COR-L47 (cell line): ENCODE measurements at places on chromosomes 2 and 18.

- no peak for DNase-seq
Measured at GRCh38 chr18:80202264-80202998, 44.9 kb downstream of the PARD6G start.

DNA sequence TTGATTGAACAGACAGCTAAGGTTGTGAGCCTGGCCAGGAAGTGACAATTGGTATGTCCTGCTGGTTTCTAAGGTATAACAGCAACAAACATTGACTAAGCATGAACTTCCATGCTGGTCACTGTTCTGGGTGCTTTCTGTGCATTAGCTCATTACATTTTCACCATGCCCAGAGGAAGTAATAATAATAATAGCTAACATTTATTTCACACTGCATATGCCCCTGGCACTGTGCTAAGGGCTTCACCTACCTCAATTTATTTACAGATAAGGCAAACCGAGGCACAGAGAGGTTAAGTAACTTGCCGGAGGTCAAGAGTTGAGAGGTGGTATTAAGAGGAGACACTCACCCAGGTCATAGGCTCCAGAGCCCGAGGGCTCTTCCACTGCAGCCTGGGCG lies 113.6 kb downstream of the PDCL3 start:
- no peak for DNase-seq

- DNase-seq = no peak
Measured at GRCh38 chr2:48528431-48528830, 1.5 kb upstream of the STON1 start.

DNA sequence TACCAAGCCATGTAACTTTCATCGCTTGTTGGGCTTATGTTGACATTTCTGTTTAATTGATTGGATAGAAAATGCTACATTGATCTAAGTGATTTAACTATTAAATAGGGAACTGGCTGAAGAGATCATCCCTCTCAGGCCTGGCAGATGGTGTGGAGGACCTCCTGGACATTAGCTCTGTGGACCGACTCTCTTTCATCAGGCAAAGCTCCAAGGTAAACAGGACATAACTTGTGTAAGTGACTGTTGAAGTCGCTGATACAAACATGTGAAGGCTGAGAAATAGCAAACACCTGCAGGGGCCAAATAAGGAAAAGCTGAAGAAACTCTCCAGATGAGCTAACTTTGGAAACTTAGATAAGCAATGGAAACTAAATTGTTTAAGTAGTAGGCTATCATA lies 68.8 kb downstream of the UNC80 start:
- DNase-seq = no peak

DNA sequence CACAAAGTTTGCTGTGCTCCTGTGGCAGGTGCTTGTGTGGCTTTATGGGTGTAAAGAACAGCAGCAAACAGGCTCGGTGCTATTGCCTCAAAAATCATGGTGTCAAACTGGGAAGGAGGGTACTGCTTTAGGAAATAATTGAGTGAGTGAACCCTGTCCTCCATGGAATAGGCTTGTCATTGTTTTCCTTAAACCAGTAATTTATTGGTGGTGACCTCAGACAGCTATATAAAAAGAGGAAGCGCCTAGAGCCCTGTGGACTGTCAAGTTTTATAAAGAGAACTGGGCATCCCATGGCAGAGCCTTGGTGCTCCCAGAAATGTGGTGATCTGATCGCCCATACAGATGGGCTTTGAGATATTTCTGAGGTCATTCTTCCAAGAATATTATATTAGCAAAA lies 4.7 kb upstream of the CXCR4 start:
- no peak for DNase-seq

- DNase-seq = no peak
Measured at GRCh38 chr2:226798422-226799210, 1.0 kb downstream of the IRS1 start.

DNA sequence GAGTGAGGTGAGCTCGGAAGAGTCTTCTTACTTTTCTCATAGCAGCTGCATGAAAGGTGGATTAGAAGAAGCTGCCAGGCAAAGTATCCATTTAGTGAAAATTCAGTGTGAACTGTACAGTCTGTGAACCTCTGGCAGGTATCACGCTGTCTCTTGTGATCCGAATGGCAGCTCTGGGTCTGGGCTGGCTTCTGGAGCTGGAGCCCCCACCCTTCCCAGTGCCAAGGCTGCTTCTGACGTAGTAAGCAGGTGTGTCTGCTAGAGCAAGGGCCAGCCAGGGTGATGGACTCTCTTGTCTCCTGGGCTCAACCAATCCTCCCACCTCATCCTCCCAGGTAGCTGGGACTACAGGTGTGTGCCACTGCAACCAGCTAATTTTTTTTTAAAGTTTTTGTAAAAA lies 14.0 kb upstream of the NTSR2 start:
- DNase-seq = no peak

- DNase-seq = peak; percentile 41
Measured at GRCh38 chr2:182240862-182241371, 185.9 kb downstream of the PDE1A start.

DNA sequence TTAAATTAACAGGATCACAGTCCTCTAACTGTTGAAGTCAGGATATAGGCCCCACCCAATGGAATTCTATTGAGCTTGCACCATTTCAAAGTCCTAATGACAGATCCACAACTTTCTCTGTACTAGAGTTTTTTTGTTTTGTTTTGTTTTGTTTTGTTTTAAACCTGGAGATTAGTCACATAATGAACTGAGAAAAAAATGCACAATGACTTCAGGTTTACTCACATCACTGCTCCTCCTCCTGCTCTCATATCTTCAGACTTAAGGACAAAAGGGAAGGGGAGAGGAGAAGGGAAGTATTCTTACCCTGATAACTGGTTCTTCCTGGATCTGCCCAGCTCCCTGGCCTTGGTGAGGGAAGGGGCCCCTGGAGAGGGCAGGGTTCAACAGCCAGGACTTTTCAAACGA lies 208.2 kb upstream of the EPHA4 start:
- DNase-seq = no peak

GRCh38 chr2:215635788-215636139 lies 199.9 kb upstream of the FN1 start:
- no peak for DNase-seq

- no peak for DNase-seq
Measured at GRCh38 chr18:67733088-67733487, 216.6 kb upstream of the DSEL start.

DNA sequence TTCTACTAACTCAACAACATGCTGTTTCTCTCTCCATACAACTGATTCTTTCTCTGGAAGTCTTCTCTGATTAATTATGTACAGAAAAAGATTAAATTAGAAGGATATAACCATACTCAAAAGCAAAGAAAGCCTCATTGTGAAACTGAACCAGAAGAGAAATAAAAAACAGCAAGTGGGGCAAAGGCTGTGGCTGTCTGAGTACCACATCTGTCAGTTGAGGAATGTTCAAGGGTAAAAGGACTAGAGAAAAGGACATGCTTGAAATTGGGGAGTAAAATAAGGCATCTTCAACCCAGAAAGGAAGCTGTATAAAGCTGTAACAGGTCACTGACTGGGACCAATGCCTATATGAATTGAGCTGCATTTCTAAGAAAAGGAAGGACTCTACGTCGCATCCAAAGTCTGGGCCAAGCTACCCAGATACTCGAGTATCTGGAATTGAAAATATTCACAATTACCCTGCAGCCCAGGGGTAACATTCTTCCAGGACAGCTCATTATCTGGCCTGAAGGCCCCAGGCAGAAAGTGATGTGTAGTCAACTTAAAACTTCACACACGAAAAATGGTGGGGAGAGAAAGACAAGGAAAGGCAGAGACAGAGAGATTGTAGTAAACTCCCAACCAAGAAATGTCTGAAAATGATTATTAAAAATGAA lies 356.0 kb upstream of the GALNT5 start:
- no peak for DNase-seq

- DNase-seq = no peak
Measured at GRCh38 chr18:50096766-50097435, 98.0 kb downstream of the MYO5B start.

- DNase-seq = no peak
Measured at GRCh38 chr2:108936866-108937265, 52.2 kb downstream of the EDAR start.

DNA sequence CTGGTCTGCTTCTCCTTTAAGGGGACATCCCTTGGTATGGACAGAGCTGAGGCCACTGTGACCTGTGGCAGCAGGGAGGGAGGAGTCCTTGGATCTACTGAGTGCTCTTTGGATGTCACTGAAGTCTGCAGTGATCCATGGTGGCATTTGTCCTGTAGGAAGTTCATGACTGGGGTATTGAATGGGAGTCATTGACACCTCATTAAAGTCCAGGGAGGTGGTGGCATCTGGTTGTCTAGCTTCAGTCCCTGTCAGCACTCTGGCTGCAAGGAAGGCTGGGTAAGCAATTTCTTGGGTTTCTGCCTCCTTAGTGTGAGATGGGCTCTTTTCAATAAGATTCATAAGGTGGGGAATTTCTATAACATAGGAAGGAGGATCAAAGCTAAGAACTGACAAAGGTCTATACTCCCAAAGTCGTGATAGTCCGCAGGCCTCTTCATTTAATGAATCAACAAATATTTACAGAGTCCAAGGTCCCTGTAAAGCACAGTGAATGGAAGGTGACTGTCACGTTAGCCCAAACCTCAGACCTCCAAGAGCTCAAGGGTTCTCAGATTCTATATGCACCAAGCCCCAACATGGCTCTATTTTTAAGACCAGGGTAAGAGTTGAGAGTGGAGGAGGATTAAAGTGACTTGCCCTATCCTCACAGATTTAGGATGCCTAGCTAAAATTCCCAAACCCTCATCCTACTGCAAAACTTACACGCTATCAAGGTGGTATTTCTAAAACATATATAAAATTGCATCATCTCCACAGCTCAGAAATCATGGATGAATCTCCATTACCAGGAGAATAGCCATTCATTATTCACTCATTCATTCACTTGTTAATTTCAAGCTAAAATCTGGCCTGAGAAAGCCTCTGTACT lies 40.2 kb downstream of the THNSL2 start:
- no peak for DNase-seq

DNA sequence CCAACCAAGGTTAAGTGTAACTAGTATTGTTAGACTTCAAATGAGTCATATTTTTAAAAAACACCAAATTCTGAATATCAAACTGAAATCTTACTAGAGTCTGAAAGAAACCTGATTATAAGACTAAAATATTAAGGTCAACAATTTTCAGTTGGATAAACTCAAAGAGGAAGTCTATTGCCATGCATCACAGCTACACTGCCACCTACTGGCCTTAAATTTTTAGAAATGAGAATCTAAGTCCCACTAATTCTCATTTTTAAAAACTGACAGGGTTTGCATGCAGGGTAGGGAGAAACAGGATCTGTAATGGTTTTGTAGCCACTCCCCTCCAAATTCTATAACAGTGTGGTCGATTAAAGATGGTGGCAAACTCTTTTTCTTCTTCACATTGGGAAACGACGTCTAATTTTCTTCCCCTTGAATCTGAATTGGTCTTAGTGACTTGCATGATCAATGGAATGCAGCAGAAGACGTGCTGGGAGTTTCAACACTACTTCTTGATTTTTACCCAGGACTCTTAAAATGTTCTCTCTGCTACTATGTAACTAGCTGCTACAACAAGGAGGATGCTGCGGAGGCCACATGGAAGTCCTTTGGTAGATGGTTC lies 176.1 kb upstream of the SESTD1 start:
- DNase-seq = peak; percentile 4

DNA sequence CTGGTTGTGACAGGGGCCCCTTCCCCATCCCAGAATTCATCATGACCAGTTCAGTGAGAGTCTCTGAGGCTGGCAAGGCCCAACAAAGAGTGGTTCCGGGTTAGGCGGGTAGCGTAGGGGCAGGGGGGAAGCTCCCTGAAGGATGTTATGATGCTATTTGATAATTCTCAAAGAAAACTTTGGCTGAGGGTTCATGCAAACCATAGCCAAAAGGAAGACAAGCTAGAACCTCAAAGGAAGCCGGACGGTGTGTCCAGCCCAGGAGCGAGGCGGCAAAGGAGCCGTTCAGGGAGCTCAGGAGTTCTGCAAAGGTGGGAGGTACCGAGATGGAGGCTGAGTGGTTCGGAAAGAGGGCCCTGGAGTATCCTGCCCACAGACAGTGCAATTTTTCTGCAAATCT lies 226.8 kb upstream of the RAB6C start:
- no peak for DNase-seq

- no peak for DNase-seq
Measured at GRCh38 chr18:987325-988186, 82.9 kb downstream of the ADCYAP1 start.

DNA sequence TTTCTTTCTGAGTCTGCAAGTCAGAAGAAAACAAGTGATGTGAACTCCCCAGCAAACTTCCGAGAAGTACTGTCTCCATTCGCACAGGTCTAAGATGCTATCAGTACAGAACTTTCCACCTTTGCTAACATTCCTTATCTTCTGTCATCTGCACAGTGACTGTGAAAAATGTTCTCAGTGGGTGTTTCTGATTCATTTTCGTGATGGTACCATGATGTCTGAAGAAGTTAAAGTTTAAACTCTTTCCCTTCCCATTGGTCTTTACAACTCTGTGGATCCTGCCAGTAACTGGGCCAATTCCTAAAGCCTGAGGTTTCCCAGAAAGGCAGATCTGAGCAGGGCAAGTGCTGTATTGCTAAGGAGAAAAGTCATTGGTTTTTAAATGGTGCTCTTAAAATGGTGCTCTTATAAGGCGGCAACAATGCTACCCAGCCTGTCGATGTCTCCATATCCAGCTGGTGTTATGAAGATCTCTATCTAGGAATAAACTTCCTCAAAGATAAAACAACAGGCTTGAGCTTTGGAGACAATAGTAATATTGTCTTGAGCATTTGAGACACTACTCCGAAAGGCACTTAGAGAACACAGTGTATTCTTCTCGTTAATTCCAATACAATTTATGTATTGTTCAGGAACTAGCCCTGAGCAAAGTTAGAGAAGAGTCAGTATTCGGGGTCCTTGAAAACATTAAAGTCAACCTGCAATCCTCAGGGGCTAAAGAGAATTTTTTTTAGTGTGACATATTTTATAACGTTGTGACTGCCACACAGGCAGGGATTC lies 232.3 kb downstream of the OSR1 start:
- no peak for DNase-seq

GRCh38 chr2:28447086-28447485 lies 48.8 kb upstream of the PLB1 start:
- no peak for DNase-seq

DNA sequence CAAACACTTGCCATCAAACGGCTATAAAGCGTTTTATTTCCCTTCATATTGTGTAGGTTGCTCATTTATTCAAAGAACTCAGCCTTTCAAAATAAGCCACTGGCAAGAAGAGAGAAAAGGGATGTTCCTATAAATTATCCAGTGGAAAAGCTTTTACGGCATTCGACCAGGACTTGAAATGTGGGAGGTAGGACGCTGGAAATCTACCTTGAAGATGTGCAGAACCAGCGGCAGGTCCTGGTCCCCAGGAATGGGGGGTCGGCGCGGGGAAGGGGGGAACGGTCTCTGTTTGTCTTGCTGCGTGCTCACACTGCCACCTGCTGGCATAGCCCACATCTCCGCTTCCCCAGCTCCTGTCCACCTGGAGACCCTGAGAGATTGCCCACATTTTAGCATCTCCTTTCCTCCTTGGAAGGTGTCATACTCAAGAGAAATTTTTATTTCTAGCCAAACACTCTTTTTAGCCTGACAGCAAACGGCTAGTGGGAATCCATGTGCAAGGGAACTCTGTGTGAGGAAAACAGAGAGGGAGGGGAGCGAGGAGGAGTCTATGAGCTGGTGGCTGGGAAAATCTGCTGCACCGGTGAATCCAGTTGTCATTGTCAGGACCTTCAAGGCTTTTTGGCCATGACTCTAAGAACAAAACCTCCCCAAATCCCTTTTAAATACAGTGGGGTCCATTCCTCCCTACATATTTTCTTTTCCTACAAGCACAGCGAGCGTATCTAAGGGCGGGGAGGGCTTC lies 349.0 kb upstream of the PKDCC start:
- peak; percentile 7 for DNase-seq
